ENCODE measurements at places on chromosomes 1 and 21.

GRCh38 chr1:153490272-153491051, 30.0 kb upstream of the S100A7 start:
- peak; percentile 96 for DNase-seq

DNA sequence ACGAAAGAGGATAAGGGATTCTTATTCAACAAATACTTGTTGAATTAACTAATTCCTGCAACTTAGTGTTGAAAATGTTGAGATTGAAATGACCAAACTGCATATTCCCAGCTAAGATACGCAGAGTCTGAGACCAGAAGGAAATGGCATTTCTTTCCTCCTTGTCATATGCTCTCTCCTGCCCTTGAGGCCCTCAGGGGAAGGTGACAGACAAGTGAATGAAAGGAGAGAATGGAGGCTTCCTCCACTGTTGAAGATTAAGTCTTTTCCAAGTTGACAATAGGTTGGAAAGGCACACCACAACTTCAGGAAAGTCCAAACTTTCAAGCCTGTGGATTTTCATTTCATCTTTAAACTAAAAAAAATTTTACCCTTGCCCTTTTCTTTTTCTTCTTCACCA, 3.1 kb upstream of the ZNF697 start:
- no peak for DNase-seq

GRCh38 chr1:221334062-221334461, 407.8 kb downstream of the DUSP10 start:
- no peak for DNase-seq

DNA sequence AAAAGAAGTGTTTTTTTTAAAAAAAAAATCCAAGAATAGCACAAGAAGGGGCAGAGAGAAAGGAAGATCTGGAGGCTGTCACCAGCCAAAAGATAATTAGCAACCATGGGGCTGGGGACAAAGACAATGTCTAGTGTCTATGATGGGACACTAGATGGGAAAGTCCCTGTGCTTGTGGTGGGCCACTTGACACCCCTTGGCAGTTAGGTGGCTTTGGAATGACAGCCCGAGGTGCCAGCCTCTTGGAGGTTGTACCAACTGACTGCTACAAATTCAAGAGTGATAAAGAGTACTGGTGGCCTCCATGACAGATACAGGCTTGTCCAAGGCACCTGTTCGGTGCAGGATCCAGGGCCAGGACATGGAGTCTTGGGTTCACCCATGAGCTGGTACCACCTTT, 21.6 kb downstream of the ATP2B4 start:
- no peak for DNase-seq

DNA sequence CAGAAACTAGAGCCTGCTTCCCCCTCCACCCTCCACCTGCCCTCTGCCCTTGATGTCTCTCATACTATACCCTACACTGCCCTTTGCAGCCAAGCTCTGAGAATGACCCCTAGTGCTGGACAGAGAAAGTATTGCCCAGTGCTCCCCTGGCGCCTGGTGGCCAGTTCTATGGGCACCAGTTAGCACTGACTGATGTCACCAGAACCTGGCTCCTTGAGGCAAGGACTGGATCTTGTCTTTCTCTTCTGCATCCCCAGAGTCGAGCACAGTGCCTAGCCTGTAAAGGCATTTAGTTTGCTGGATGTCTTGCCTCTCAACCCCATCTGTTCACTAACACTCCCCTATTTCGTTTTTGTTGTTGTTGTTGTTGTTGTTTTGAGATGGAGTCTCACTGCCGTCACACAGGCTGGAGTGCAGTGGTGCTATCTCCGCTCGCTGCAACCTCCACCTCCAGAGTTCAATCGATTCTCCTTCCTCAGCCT, 5.9 kb downstream of the PHLDA3 start:
- no peak for DNase-seq

- DNase-seq: peak; percentile 82
These were observed 825 bp downstream of the DCAF8 start for GRCh38 chr1:160261556-160261892.

- no peak for DNase-seq
These were observed 75.4 kb upstream of the CLDN14 start for GRCh38 chr21:36555199-36555800.

GRCh38 chr1:64984106-64984505, 17.8 kb upstream of the JAK1 start:
- no peak for DNase-seq

- no peak for DNase-seq
These were observed 71.6 kb downstream of the ELAVL4 start for GRCh38 chr1:50180367-50180766.

GRCh38 chr21:39441502-39442475, 3.8 kb downstream of the LCA5L start:
- peak; percentile 44 for DNase-seq

GRCh38 chr1:215084621-215085020, 2.1 kb downstream of the KCNK2 start:
- DNase-seq: no peak

DNA sequence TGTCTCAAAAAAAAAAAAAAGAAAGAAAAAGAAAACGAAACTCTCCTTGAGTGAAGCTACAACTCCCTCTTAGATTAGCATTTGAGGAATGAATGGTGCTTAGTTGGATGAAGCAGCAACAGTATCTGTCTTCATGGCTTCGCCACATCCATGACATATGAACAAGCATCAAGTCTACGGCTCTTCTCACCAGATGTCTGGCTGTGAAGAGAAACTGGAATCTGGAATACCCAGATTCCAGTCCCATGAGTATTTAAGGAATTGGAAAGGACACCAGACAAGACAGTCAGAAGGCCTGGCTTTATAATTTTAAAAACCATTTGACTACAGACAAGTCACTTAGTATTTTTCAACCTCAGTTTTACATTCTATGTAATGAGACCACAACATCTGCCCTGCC, 38.0 kb upstream of the TADA1 start:
- DNase-seq: no peak

GRCh38 chr1:161200992-161201835, 953 bp upstream of the NDUFS2 start:
- DNase-seq: peak; percentile 89

Data from foreskin fibroblast (primary cell).